ENCODE measurements at places on chromosomes 3 and 15.

DNA sequence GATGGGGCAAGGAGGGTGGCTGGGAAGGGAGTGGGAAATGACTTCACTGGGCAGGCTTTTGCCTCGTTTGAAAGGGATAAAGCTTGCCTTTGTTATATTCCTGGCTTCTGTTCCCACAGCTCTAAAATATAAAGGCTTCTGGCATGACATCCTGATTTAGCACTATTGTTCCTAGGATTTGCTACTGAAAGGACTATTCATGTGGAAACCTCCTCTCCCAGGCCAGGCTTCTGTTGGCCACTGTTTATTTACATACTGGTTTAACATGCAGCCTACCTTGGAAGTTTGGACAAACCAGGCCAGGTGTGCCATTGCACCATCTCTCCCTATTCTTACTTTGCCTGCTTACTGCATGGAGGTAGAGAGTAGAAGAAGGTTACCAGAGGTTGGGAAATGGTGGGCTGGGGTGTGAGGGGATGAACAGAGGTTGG, 2.4 kb upstream of the LMCD1 start:
- no peak for DNase-seq

- DNase-seq: no peak
These were observed 920.6 kb upstream of the CFAP20DC start for GRCh38 chr3:59970376-59970775.

- DNase-seq: no peak
These were observed 608.1 kb upstream of the UBE2E2 start for GRCh38 chr3:22594990-22595389.

- no peak for DNase-seq
These were observed 12.1 kb upstream of the STAB1 start for GRCh38 chr3:52483081-52483480.

DNA sequence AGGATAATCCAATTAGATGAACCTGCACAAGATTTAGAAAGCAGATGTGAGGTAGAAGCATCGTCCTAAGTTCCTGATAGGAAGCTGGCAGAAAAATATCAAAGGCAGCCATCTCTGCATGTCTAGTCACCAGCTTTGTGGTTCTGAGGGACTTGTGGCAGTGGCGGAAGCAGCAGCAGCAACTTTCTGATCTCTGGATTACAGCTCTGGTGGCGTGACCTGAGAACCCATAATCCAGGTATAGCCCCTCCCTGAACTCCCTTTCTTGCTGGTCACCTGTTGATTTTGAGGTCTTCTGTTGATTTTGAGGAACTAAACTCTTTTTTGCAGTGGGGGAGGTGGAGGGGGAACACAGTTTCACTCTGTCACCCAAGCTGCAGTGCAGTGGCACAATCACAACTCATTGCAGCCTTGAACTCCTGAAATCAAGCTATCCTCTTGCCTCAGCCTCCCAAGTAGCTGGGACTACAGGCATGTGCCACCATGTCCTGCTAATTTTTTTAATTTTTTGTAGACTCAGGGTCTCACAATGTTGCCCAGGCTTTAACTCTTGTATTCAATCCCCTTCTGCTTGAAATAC, 7.9 kb downstream of the FSIP1 start:
- DNase-seq: no peak

DNA sequence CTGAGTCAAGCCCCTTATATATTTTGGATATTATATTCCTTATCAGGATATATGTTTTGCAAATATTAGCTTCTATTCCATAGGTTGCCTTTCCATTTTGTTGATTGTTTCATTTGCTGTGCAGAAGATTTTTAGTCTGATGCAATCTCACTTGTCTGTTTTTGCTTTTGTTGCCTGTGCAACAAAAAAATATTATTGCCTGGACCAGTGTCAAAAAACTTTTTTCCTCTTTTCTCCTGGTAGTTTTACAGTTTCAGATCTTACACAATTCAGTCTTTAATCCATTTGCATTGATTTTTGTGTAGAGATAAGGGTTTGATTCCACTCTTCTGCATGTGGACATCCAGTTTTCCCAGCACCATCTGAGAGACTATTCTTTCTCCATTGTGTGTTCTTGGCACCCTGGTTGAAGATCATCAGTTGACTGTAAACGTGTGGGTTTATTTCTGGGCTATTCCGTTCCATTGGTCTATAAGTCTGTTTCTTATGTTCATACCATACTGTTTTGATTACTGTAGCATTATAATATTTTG, 228.9 kb upstream of the NR2E3 start:
- no peak for DNase-seq

GRCh38 chr3:108602249-108602934, 12.9 kb downstream of the DZIP3 start:
- no peak for DNase-seq

DNA sequence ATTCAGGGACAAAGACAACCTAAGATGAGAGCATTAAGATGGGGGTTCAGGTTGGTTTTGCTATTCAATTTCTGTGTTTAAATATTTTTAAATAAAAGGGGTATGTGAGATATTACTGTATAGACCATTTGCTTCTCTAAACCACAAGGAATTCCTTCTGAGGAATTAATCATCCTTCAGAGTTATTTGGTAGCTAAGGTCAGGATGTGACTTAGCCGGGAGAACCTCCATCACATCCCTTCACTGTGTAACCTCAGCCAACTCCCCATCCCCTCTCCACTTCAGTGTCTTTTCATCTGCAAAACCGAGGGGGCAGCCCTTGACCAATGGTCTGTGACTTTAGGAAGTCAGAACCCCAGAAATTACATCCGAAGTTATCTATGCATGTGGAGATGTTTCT, 48.7 kb upstream of the SKOR1 start:
- no peak for DNase-seq

- no peak for DNase-seq
These were observed 49.5 kb downstream of the HEG1 start for GRCh38 chr3:125006291-125006731.

- DNase-seq: no peak
These were observed 16.7 kb upstream of the RAMAC start for GRCh38 chr15:82969353-82969752.

DNA sequence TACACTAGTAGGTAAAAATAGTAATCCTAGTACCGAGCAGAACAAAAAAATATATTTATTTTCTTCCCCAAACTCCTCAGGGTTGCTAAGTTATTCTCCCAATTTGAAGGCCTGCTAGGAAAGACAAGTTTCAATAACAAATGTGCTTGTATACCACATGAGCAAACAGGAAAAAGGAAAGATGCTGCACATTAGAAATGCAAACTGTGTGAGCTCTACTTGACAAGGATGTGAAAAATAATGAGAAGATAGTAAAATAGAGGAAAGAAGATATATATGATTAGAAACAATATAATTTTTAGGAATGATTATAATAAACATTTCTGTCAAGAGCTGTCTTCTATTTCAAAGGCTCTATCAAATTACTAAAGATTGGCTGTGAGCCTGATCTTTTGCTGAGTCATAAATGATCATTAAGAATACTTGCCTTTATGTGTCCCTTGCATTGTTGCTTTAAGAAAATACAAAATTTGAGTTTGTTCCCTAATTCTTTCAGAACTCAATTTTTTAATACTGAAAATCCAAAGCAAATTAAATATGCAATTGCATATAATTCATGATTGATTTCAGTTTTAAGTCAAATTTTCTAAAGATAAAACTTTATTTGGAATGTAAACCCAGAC, 174.2 kb downstream of the NEK10 start:
- no peak for DNase-seq

DNA sequence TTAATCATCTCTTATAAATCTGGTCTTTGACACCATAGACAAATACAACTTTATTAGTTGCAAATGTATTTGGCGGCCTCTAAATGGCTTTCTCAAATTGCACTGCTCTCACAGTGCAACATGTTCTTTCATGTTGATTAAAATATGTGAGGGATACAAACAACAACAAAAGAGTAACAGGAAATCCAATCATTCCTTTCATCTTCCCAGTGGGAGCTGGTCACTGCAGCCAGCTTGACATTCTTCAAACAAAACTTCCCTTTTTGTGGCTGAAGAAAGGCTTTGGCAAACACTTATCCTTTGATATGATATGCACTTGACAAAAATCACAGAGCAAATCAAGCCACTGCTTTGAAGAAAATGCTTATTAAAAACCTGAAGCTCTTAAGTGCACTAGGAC, 973.6 kb downstream of the EPHA3 start:
- DNase-seq: no peak

DNA sequence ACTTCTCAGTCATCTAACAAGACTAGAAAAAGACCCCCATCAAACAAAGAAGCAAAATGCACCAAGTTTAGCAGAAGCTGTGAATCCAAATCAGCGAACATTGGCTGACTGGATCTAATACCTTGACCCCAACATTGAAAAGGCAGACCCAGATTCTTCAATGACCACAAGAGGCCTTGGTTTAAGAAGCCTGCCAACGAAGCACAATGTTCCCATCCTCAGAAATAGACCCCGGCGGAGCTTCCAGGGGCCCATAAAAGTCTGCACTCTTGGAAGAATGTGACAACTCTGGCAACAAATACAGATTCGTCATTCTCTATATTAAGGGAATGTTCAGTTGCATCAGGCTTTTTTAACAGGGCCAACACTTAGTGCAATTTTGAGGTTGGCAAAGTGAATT, 112.8 kb upstream of the BCL6 start:
- DNase-seq: no peak

GRCh38 chr15:70187331-70187730, 89.6 kb upstream of the TLE3 start:
- DNase-seq: no peak

DNA sequence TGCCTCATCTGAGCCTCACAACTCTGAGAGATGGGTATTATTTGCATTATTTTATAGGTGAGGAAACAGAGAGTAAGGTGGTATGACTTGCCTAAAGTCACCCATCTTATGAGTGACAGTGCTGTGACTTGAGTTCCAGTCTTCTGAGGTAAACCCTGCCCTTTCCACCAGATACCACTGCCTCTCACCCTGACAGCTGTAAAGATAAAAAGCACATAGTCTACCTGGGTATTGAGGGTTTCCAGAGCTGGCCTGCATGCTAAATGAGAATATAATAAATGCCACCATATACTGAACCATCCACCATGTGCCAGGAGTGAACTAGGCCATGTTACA, 25.6 kb downstream of the RASGRP1 start:
- no peak for DNase-seq

DNA sequence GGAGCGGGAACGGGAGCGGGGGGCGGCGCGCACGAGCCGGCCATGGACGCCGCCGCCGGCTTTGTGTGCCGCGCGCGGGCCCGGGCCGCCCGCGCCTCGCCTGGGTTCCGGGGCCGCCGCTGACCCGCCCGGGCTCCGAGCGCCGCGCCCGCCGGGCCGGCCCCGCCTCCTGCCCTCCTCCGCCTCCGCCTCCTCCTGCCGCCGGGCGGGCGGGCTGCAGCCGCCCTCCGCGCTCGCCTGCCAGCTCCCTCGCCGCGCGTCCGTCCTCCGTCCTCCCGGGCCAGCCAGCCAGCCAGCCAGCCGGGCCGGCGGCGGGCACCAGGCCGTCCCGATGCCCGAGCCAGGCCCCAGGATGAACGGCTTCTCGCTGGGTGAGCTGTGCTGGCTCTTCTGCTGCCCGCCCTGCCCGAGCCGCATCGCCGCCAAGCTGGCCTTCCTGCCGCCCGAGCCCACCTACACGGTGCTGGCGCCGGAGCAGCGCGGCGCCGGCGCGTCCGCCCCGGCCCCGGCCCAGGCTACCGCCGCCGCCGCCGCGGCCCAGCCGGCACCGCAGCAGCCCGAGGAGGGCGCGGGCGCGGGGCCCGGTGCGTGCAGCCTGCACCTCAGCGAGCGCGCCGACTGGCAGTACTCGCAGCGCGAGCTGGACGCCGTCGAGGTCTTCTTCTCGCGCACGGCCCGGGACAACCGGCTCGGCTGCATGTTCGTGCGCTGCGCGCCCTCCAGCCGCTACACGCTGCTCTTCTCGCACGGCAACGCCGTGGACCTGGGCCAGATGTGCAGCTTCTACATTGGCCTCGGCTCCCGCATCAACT, at the start of gene ABHD17C:
TSS of gene ABHD17C (plus strand) at position 212 of the 812 bp plus-strand sequence. CDS start at position 332, 120 bp downstream.
- DNase-seq: peak; percentile 85

- DNase-seq: no peak
These were observed 8.3 kb upstream of the TMCO5A start for GRCh38 chr15:37926136-37926535.

- DNase-seq: no peak
These were observed 4.4 kb upstream of the COL8A1 start for GRCh38 chr3:99633887-99634558.

GRCh38 chr3:10280177-10280529, 12.6 kb downstream of the GHRL start:
- no peak for DNase-seq

DNA sequence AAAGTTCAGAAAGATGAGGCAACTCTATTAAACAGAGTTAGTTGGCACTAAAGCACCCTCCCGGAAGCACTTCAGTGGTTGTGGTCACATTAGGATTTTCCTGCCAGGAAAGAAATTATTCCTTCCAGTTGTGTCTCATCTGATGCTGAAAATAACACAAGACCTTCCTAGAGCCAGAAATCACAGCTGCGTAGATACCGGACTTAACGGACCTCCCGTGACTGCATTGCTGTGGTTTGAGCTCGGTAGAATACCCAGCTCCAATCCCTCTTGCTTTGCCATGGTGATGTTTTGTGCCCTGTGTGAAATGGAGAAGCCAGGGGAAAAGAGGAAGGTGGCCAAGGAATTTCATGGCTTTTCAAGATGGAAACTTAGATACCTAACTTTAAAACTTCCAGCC, 215.0 kb upstream of the IGF1R start:
- no peak for DNase-seq

DNA sequence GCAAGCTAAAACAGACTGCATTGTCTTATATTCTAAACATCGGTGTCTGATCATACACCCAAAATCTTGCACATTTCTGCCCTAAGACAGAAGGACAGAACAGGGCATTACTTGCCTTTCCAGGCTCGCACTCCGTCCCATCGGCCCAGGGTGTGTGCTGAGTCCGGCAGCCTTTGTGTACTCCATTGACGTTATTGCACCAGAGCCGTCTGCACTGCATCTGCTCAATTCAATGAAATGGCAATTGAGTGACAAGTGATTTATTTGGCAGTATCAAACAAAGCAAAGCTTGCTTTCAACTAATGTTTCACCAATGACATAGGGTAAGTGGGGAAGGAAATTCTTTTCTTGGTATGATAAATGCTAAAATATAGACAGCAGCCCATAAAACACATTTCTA, 40.0 kb downstream of the ADAMTS9 start:
- DNase-seq: no peak

DNA sequence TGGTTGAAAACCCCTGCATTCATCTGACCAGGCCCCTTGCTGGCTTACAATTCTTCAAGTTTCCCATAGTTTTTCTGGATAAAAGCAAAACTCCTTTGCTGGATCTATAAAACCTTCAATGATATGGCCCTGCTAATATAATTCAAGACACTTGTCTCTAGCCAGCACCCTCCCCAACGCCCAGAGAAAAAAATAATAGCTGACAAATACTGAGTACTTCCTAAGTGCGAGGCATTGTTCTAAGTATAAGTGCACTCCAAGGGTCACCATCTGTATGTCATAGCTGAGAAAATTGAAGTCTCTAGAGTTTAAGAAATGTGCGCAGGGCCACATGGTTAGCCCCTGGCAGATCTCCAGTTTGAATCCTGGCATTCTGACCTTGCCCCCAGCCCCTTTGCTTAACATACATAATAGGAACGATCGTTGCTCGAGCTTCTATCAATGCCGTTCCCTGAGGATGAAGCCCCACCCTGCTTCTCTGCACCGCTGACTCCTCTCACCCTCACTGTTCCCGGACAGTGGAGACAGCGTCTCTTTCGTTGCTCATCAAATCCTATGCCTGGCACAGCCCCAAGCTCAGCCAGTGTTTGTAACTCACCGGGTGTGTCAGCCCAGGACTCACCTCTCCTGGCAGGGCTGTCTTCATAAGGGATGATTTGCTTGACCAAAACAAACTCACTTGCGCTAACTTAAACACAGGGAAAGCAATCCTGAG, 377.1 kb upstream of the PROK2 start:
- DNase-seq: no peak

GRCh38 chr15:48469681-48470080, 138.5 kb downstream of the DUT start:
- DNase-seq: no peak
